Stimulated activated CD4-positive, alpha-beta T cell treated with anti-CD3 and anti-CD28 coated beads, Interleukin-1b, Interleukin-23, amount 100 ng/mL, for 1 hour (primary cell): ENCODE measurements at places on chromosomes 1 and 21.

GRCh38 chr21:41428847-41429246 lies 2.8 kb downstream of the MX1 start:
- DNase-seq, result no peak

- no peak for DNase-seq
These were observed 144.1 kb upstream of the CTTNBP2NL start for GRCh38 chr1:112251766-112252506.

- no peak for DNase-seq
These were observed 26.5 kb downstream of the RIPPLY3 start for GRCh38 chr21:37032877-37033471.

DNA sequence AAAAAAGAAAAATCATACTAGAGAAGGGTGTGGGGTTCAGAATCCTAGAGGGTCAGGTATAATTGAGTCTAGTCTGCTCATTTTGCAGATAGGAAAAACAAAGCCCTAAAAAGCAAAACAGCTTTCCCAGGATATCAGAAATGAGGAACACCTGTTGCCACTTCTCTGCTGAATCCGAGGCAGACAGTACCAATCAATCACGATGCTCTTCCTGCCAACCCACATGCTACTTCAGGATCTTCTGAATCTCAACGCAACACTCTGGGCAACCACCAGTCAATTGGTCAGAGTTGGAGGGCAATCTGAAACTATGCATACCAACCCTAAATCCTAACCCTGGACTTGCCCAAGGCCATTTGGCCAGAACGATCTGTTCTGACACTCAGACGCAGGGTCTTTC lies 128.3 kb downstream of the EPHB2 start:
- no peak for DNase-seq

GRCh38 chr1:27603309-27603680 lies 649 bp downstream of the AHDC1 start:
- no peak for DNase-seq

DNA sequence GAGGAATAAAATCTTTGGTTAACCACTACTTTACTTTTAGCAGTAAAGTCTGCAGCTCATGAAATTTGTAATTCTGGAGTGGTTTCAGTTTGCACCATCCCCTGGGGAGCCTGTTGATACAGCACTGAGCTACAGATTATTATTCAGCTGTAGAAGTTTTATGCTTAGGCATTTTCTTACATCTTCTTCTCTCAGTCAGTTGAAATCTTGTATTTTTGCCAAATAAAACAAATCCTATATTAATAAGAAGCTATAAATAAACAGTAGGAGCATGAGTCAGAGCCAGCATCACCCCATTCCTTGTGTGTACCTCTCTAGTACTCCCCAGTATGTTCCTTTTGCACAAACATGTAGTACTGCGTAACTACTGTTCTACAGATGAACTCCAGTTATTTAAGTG lies 118.9 kb downstream of the ATF6 start:
- DNase-seq, result no peak

- DNase-seq, result no peak
These were observed 23.2 kb downstream of the CDC42 start for GRCh38 chr1:22075718-22076117.

DNA sequence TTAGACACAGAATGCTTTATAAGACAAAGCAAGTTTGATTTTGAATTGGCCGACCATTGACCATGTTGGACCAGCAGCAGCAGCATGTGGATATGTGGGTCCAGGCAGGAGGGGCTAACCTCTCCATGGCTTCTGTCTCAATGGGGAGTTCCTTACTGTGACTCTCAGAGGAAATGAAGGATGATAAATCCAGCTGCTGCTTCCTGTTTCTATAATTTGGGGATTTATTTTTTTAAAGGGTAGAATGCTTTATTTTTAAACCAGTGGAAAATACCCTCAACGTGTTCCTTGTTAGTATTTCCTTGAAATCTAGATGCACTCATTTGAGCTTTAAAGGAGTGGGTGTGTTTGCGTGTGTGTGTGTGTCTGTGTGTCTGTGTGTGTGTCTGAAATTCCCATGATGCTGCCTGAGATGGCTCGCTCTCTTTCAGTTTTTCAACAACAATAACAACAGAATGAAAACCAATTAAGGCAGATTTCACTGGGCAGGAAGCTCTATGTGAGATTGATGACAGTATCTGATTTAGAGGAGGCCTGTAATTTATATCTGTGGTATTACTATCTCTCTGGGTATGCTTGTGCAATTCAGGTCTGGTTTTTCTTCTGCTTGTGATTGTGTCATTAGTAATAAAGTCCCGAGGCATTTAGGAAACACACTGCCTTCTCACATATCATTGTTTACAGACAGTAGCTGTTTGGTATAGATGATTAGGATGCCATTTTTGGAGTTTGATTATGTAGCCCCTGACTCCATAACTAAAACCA lies 86.1 kb upstream of the ZNF326 start:
- DNase-seq, result no peak

DNA sequence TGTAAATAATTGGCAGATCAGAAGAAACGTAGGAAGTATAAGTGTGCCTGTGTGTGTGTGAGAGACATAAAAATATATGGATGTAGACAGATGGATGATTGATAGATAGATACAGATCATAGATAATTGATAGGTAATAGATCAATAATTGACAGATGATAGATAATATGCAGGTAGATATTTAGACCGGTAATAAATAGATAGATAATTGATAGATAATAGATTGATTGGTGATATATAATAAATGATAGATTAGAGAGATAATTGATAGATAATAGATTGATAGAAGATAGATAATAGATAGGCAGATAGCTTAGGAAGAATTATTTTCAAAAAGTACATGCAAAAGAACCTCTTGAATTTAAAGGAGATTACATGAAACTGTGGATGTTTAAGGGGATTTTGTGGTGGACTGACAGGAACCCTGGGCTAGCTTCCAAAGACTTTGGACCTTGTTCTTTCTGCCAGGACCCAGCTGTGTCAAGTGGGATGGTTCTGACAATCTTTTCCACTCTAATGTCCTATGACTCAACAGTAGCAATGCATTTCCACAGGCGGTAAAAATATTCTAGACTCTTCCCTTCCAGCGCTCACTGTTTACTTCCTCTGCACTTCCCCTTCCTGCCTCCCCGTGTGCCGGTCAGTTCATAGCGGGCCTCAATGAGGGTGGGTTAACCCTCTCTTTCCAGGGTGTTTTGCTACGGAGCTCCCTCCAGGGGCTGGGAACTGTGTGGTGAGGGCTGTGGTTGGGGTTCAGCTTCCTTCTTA lies 39.4 kb downstream of the KCNJ15 start:
- DNase-seq, result no peak

DNA sequence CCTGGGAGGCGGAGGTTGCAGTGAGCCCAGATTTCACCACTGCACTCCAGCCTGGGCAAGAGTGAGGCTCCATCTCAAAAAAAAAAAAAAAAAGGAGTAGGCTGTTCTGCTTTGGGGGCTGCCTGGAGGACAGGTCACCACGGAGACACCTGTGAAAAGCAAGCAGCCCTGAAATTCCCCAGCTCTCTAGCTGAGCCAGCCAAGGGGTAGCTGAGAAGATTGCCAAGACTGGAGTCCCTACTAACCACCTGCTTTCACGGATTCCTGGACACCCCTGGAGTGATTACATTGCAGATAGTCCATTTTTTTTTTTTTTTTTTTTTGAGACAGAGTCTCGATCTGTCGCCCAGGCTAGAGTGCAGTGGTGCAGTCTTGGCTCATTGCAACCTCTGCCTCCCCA lies 12.5 kb downstream of the GPX7 start:
- DNase-seq, result no peak
